ENCODE measurements at places on chromosomes 4 and X.

DNA sequence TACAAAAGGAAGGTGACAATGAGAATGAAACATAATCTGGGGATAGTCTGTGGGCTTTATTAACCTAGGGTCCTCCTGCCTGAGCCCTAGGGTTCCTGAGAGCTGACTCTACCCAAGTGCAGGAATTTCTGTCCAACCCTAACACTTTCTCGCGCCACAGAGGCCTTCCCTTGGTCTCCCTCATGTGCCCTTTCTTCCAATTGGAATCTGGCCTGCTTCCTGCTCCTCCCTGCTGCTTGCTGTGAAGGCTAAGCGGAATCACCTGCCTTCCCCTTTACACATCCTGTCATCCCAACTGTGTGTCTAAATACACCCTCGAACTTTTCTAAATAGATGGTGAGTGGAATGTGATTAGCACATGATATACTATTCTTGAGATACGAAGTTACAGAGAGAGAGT, 5.9 kb downstream of the MAGEA11 start:
- H3K27me3 ChIP-seq, result no peaks in the 10 kb centered on the region
- no peak for DNase-seq
- no peaks in the 10 kb centered on the region for H3K4me1 ChIP-seq
- H3K4me3 ChIP-seq, result no peak overlapping the region
- H3K27ac ChIP-seq, result no peak overlapping the region
- H3K36me3 ChIP-seq, result no peaks in the 10 kb centered on the region

DNA sequence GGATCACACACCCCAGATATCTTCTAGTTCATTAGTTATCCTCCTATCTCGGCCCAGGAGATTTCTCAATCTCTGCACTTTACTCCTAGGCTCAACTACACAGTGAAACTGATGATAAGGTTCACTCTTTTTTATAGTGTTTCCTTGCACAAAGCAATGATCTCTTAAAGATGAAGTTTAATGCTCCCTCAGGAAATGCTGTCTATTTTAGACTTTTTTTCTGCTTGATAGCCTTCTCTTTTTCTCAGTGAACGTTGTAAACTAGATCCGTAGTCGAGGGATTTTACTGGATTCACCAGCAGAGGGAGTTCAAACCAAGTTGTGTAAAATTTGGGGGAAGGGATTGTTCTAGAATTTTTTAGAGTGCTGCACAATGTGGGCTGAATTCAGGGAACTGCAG, 269.6 kb downstream of the GBA3 start:
- no peaks in the 10 kb centered on the region for H3K27me3 ChIP-seq
- no peaks in the 10 kb centered on the region for H3K4me1 ChIP-seq
- peak; percentile 24 for DNase-seq
- H3K4me3 ChIP-seq, result no peak overlapping the region

- no peak for DNase-seq
- H3K4me3 ChIP-seq, result no peak overlapping the region
- H3K27ac ChIP-seq, result no peak overlapping the region
- H3K27me3 ChIP-seq, result no peaks in the 10 kb centered on the region
Observed at GRCh38 chr4:105469736-105470135, 4.1 kb downstream of the PPA2 start.

- no peaks in the 10 kb centered on the region for H3K27me3 ChIP-seq
- H3K4me3 ChIP-seq, result no peak overlapping the region
- H3K4me1 ChIP-seq, result peaks cover 16% of the 10 kb centered on the region
Observed at GRCh38 chrX:21509912-21510311, 135.7 kb downstream of the CNKSR2 start.

DNA sequence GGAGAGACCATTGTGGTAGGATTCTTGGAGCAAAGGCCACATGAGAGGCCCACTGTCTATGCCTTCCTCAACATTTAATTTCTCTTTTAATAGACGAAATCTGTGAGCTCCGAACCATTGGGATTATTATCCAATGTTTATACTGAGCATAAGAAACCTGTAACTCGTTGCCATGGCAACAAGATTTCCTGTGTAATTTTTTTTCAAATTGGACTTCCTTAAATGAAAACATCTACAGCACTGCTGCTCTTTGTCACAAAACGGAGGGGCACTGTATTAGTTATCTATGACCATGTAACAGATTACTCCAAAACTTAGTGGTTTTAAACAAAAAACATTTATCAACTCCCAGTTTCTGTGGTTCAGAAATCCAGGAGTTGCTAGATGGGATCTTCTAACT, 38.7 kb downstream of the PPP1R2C start:
- no peak overlapping the region for H3K4me3 ChIP-seq
- no peaks in the 10 kb centered on the region for H3K27me3 ChIP-seq
- no peak overlapping the region for H3K27ac ChIP-seq
- no peaks in the 10 kb centered on the region for H3K4me1 ChIP-seq
- H3K36me3 ChIP-seq, result no peaks in the 10 kb centered on the region

DNA sequence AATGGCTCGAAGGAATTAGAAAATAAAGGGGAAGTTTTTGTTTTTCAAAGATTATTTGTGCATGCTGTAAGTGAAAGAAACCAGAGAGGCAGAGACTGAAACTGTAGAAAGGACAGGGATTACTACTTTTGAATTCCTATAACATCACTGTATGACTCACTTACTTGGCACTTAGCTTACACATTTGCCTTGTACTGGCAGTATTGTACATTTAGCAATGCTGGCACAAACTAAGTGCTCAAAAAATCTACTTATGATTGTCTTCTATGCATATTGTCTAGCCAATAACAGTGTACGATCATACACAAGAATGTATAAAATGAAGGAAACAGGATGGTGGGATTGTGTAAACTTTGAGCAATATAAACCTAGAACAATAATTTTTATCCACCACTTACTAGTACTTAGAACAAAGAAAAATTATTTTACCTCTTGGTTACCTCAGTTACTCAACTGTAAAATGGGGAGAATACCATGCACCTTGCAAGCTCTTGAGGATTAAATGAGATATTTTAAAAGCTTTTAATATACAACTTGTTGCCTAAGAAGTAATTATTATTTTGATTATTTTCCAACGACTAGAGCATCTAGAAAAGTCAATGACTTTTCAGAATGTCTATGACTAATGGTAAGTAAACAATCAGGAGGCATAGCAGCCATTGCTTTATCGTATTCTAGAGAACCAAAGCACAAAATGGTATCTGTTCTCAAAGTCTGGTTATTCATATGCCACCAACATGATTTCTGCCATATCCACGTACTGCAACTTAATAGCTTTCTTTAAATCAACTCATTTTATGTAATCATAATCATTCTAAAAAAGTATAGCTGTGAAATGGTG, 4.7 kb downstream of the FAM120C start:
- H3K36me3 ChIP-seq, result no peaks in the 10 kb centered on the region
- no peaks in the 10 kb centered on the region for H3K4me1 ChIP-seq
- H3K4me3 ChIP-seq, result no peak overlapping the region
- DNase-seq, result no peak

GRCh38 chr4:109611045-109611646, 51.1 kb downstream of the MCUB start:
- H3K4me1 ChIP-seq, result no peaks in the 10 kb centered on the region
- H3K4me3 ChIP-seq, result no peak overlapping the region
- DNase-seq, result no peak
- no peak overlapping the region for H3K27ac ChIP-seq
- H3K36me3 ChIP-seq, result peaks cover 3% of the 10 kb centered on the region

GRCh38 chr4:73718375-73719373, 21.7 kb upstream of the CXCL8 start:
- no peak overlapping the region for H3K4me3 ChIP-seq
- H3K27ac ChIP-seq, result no peak overlapping the region
- no peaks in the 10 kb centered on the region for H3K36me3 ChIP-seq

DNA sequence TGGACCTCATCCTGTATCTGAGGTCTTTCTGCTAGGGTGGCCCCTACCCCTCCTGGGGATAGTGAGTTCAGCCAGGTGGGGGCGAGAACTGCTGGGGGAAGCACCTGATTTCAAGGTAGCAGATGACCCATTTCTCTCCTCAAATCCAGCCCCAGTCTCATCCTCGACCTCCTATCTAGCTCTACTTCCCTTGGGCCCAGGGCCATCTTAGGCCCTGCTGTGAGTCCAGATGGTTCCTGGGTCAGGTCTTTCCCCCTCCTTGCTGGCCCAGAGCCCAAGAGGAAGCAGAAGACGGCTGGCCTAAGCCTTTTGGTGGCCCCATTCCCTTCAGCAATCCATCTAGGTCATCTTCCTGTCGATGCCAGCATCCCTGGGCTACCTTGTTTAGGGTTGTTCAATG, 3.3 kb downstream of the CDK16 start:
- H3K27ac ChIP-seq, result no peak overlapping the region
- no peak overlapping the region for H3K4me3 ChIP-seq
- H3K27me3 ChIP-seq, result no peaks in the 10 kb centered on the region
- no peak for DNase-seq
- H3K36me3 ChIP-seq, result no peaks in the 10 kb centered on the region

GRCh38 chr4:71126719-71127118, 133.3 kb downstream of the DCK start:
- H3K36me3 ChIP-seq, result no peaks in the 10 kb centered on the region
- no peaks in the 10 kb centered on the region for H3K27me3 ChIP-seq
- no peaks in the 10 kb centered on the region for H3K4me1 ChIP-seq
- no peak overlapping the region for H3K27ac ChIP-seq
- no peak overlapping the region for H3K4me3 ChIP-seq

GRCh38 chr4:73669410-73670183, 49.4 kb upstream of the RASSF6 start:
- DNase-seq, result no peak
- no peaks in the 10 kb centered on the region for H3K4me1 ChIP-seq
- H3K27me3 ChIP-seq, result no peaks in the 10 kb centered on the region
- no peaks in the 10 kb centered on the region for H3K36me3 ChIP-seq

DNA sequence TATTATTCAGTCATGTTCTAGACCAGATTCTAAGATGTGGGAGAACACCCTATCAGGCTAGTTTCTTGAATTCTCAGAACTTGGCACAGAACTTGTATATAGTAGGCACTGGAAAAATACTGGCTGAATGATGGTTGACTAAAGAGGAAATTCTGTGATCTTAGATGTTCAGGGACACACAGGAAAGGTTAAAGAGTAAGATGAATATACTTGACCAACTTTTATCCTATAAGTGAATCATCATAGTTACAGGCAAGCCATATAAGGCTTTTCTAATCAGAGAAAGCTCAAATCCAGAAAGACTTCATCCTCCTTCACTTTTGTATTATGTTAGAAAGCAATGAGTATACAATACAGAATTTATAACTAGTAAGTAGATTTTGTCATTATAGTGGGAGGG, 53.8 kb downstream of the SEPTIN11 start:
- no peak for DNase-seq
- H3K4me3 ChIP-seq, result no peak overlapping the region
- H3K4me1 ChIP-seq, result peaks cover 67% of the 10 kb centered on the region
- H3K27me3 ChIP-seq, result no peaks in the 10 kb centered on the region
- H3K27ac ChIP-seq, result no peak overlapping the region

- no peak overlapping the region for H3K27ac ChIP-seq
- no peaks in the 10 kb centered on the region for H3K36me3 ChIP-seq
- no peak for DNase-seq
- H3K4me3 ChIP-seq, result no peak overlapping the region
Observed at GRCh38 chrX:7188672-7189071, 40.7 kb upstream of the PUDP start.

DNA sequence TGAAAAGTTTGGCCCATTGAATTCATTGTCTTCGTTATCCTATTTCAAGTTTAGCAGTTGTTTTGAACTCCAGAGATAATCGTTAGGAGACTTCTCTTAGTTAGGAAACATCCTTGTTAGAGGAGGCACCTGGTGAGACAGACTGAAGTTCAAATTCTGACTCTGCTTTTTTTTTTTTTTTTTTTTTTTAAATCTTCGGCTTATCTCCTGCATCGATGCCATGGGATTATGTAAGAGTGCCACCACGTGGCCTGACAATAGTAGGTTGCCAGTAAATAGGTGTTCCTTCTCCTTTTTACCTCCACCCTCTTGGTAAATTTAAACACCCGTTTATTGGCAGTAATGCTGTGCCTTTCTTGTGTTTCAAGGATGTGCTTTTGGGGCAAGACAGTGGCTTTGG, 149.3 kb downstream of the SOWAHB start:
- H3K36me3 ChIP-seq, result peaks cover 9% of the 10 kb centered on the region
- DNase-seq, result peak; percentile 68
- peaks cover 37% of the 10 kb centered on the region for H3K4me1 ChIP-seq

GRCh38 chr4:64614276-64614675, 205.0 kb upstream of the TECRL start:
- no peak for DNase-seq
- no peaks in the 10 kb centered on the region for H3K4me1 ChIP-seq
- H3K27me3 ChIP-seq, result no peaks in the 10 kb centered on the region
- no peak overlapping the region for H3K27ac ChIP-seq
- H3K4me3 ChIP-seq, result no peak overlapping the region

DNA sequence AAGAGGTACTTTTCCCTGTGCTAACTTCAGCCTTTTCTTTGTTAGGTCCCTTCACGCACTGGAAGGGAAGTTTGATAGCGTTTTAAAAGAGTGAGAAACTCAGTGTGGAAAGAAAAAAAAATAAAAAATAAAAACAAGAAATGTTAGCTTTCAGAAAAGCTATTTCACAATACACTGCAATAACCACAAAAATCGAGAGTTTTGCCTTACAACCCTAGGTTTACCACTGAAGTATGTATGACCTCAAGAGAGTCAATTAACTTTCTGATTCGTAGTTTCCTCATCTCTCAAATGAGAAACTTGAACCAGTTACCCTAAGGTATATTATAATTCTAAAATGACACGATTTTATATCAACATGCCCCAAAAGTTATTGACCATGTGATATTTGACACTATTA, 93.9 kb upstream of the JADE1 start:
- H3K4me3 ChIP-seq, result no peak overlapping the region
- H3K27ac ChIP-seq, result no peak overlapping the region
- H3K27me3 ChIP-seq, result no peaks in the 10 kb centered on the region
- no peaks in the 10 kb centered on the region for H3K36me3 ChIP-seq

DNA sequence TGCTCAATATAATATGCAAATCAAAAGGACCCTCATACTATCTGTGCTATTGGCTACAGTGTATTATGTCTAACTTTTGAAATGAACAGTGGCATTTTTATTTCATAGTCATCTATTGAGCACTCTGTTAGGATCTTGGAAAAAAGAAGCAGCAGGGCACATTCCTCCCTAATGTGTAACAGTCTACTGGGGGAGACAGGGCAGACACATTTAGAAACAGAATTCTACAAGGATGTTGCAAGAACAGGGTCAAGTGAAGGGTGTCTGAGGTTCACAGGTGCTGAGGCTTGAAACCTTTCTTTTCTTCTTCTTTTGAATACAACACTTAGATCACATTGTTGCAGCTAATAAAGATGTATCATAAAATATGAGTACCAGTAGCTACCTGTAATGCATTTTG, 129.7 kb upstream of the SLC4A4 start:
- H3K27ac ChIP-seq, result no peak overlapping the region
- no peaks in the 10 kb centered on the region for H3K4me1 ChIP-seq
- DNase-seq, result no peak
- H3K36me3 ChIP-seq, result no peaks in the 10 kb centered on the region
- H3K4me3 ChIP-seq, result no peak overlapping the region

- H3K27ac ChIP-seq, result no peak overlapping the region
- no peaks in the 10 kb centered on the region for H3K4me1 ChIP-seq
- DNase-seq, result no peak
- H3K36me3 ChIP-seq, result no peaks in the 10 kb centered on the region
Observed at GRCh38 chrX:24934279-24934678, 81.5 kb downstream of the ARX start.

GRCh38 chr4:113645771-113646441, 115.6 kb downstream of the CAMK2D start:
- no peaks in the 10 kb centered on the region for H3K27me3 ChIP-seq
- H3K4me3 ChIP-seq, result no peak overlapping the region
- H3K36me3 ChIP-seq, result peaks cover 4% of the 10 kb centered on the region
- H3K4me1 ChIP-seq, result peaks cover 15% of the 10 kb centered on the region
- H3K27ac ChIP-seq, result no peak overlapping the region

Data from SJCRH30 (cell line).